ENCODE measurements at places on chromosomes 2 and 18.
A peak's percentile ranks its signal among the peaks of the same experiment; 100 is the strongest.

DNA sequence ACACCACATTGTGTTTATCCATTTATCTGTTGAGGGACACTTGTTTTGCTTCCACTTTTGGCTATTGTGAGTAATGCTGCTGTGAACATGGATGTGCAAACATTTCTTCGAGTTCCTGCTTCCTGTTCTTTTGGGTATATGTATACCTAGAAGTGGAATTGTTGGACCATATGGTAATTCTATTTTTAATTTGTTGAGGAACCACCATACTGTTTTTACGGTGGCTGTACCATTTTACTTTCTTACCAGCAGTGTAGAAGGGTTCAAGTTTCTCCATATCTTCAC lies 23.1 kb downstream of the ANXA4 start:
- DNase-seq: no peak

DNA sequence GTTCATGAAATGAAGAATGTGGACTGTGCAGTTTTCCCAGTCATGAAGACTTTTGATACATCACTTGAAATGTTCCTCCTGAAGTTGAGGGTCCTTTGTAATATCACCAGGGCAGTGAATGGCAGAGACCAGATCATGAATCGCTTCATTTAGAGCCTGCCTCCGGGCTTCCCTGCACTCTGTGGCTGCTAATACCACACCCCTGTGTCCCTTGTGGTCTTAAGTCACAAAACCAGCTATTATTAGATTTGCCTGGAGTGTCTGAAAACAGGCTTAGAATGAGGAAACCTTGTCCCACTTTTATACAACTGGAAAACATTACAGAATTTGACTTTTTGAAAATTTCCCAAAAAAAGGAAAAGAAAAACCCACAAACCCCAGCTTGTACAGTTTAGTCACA lies 147.9 kb downstream of the MGAT5 start:
- peak; percentile 22 for DNase-seq

GRCh38 chr2:227415538-227416424 lies 28.0 kb upstream of the SCYGR1 start:
- peak; percentile 88 for DNase-seq

DNA sequence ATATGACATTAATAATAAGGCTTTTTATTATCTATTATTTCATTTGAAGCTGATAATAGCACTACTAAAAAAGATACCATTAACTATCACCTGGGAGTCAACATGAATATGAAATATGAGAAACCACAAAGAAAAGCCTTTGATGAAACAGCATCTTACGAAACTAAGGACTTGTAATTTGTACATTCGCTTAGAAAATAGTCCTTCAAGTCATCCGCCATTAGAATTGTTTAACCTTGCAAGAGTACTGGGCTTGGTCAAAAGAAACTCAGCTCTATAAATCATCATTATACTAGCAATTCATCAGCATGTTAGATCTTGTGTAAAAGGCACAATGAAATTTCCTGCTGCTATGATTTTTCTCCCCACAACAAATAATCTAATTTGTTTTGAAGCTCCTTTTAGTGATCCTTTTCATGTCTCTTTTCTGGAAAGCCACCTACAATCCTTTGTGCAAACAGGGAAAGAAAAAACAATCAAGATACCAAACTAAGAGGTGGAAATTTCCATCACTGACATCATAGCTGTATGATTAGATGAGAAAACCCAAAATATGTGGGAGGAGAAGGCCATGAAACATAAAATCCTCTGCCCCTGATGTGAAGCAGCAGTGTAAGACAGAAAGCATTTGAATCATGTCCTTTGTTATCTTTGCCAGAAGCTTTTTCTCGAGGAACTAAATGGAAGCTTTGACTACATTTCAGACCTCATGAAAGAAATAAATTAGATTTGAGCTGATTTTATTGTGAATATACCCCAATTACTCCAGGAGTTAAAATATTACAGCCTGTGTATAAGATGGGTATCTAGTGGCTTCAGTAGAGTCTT lies 31.2 kb downstream of the SCN9A start:
- no peak for DNase-seq

- no peak for DNase-seq
These were observed 102.6 kb downstream of the SEPTIN10 start for GRCh38 chr2:109511168-109511567.

- DNase-seq: no peak
These were observed 1540.8 kb upstream of the PIK3C3 start for GRCh38 chr18:40414155-40414754.

DNA sequence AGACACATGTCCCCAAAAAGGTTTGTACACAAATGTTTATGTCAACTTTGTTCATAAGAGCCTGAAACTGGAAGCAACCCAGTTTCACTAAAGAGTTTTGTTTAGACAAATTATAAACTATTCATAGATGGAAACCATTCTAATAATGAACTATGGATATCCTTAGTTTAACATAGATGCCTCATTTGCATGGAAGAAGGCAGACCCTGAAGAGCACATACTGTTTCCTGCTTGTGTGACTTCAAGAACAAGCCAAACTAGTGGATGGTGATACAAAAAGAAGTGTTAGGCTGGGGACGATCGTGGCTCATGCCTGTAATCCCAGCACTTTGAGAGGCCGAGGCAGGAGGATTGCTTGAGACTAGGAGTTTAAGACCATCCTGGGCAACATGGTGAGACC lies 48.1 kb downstream of the ACOXL start:
- DNase-seq: no peak

DNA sequence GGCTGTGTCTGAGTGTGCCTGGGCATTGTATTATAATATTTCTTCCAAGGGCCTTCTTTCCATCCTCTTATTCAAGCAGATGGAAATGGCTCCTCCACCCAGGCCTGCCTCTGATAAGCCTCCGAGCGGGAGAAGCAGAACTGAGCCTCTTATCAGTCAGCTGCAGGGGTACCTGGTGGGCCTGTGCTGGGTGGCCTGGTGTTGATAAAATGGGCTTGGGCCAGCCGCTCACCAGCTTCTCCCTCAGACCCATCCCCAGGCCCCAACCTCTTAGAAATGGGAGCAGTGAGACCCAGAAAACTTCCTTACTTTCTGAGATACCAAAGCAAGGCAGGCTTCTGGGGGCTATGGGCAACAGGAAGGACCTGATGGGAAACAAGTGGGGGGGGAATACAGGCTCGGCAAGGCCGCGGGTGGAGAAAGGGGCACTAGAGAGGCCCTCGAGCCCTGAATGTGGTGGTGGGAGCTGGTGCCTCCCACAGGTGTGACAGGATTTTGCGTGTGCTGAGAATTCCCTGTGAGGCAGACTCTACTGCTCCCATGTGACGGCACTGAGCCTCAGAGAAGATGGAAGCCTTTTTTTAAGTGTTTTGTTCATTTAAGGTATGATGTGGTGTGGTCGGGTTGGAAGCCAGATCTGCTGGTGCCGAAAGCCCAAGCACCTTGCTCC lies 18.3 kb downstream of the GYPC start:
- DNase-seq: peak; percentile 98

DNA sequence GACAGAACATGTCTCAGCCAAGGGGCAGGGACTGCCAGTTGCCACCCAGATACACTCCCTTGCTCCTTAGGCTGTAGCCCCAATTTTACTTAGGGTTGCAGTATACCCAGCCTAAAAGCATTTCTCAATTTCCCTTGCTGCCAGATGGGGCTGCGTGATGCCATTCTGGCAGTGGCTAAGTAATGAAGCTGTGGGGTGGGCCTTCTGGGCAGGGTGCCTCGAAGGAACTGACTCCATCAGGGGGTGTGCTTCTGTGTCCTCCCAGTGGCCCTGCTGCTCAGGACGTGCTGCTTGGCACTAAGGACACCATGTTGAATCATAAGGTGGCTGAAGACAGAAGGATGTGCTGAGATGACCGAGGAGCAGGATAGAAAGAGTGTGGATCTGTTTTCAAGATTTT lies 74.2 kb downstream of the VWA3B start:
- DNase-seq: no peak

DNA sequence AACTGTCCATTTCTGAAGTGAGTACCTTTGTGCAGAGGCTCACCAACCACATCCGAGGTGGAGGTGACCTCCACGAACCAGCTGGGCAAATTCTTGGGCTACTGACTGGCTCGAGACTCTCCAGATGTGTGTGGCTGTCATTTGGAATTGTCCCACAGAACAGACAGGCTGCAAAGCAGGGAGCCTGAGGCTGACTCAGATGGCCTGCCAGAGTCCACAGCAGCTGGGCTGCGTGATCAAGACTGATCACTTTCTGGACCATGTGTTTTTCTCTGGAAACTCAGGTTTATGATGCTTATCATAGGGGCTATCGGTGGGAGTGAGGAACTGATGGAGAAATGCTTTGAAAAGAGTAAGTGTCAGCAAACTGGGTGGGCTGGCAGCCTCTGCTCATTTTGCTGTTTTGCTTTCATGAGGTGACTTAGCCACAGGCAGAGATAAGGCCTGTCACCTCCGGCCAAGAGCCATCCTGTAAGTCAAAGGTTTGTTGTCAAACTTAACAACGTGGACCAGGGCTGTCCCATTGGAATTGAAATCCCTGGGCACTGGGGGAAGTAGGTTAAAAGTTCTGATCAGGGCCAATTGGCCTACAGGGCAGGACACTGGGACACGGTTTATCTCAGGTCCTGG lies 120.4 kb downstream of the LIPG start:
- DNase-seq: no peak

GRCh38 chr2:208939852-208940251 lies 484.0 kb upstream of the MAP2 start:
- DNase-seq: no peak

GRCh38 chr2:217181512-217181911 lies 321.6 kb upstream of the TNP1 start:
- DNase-seq: no peak

DNA sequence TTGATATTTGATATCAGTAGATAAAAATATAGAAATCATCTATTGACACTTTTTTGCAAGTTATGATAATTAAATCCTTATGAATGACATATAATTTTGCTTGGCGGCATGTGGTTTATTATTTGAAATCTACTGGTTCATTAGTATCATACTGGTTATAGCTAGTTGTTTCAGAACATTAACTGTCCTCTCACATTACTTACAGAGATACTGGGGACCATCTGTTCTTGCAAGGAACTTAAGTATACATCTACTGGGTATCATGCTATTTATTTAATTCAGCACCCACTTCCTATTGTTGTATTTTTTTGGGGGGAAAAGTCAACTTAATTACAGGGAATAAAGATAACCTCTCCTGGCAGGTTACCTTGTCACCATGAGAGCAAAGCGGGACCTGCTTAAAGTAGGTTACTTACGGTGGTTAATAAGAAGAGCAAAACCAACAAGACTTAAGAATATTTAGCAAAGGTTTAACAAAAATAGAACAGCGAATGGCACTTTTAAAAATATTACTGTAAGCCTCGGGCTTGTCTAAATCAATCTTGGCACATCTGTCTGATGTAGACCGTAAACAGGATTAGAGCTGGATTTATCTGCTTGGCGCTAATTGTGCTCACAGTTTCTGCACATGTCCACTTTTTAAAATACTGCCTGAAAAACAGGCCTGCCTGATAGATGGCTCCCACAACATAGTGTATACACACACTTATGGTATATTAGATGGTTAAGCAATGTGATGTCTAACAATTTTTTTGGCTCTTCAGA lies 41.8 kb downstream of the CERKL start:
- no peak for DNase-seq

DNA sequence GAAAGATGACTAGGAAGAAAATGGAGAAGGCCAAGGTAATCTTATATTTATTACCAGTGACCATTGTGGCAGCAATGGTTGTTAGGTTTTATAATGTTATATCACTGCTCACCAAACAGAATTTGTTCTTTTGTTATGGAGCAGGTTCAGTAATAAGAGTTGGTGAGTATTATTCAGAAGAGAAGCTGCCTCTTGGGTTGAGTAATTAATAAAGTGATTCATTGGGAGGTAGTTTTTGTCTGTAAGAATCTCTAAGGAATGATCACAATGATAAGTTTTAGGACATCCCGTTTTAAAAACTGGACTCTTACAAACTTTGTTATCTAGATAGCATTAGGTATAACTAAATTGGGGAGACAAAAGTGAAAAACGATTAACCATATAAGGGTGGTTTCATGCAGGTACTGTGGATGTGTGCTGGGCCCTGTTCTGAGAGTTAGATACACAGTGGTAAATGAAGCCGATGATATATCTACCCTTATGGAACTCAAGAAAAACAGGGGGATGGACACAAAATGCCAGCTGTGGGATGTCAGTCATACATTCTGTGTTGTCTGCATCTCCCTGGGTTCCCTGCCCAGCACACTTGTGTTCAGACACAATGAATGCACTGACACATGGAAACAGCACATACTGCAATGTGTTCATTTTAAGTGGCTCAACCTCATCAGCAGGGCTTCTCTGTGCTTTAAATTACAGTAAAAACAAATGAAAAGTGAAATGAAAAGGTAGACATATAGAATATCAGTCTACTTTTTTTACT lies 7.5 kb downstream of the MAP4K4 start:
- no peak for DNase-seq

GRCh38 chr2:226915846-226916360 lies 80.0 kb downstream of the RHBDD1 start:
- no peak for DNase-seq

DNA sequence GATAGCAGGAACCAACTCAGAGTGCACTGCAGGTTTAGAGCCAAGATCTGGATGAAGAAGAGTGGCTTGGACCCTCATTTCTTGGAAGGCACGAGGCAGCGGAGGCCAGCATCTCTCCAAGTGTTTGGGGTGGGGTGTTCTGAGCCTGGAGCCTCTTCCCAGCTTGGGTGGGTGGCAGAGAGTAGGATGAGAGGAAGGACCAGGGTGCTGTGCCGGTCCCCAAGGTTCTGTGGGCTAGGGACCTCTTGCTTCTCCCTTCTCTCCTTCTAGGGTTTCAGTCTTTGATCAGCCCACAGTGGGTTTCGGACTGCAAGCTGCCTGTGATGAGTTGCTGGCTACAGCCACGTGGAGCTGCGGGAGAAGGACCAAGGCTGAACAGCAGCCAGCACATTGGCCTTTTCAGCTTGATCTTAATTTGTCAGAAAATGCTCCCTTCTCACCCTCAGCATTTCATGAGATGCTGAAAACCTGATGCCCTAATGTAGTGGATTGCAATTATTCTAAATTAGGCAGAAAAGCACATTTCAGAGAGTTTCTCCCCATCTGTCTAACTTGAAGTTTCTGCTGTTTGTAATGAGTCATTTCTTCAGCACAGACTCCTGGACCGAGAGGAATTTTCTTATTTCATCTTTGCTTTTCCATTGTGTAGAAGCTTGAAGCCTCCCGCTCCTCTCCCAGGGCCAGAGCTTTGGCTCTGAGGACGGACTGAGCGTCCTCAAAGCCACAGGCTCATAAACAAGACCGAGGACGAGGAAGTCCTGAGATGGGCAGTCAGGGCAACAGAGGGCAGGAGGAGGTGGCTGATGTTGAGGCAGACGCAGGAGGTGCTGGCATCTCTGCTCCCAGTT lies 99.1 kb upstream of the HDAC4 start:
- no peak for DNase-seq

DNA sequence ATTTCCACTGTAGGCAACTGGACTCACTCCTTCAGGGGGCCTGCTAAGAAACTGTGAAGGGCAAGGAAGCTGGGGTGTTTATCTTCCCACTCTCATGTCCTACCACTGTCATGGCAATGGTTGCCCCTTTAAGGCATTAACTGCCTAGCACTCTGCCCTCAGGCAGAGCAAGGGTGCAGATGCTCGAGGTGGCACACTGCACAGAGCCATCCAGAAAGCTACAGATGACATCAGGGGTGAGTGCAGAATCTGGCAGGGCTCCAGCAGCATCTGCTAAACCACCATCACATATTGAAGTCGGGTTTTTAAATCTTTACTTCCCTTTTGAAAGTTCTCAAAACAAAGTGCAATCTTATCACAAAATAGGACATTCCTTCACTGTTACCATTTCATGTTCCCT lies 75.4 kb downstream of the RAPGEF4 start:
- peak; percentile 63 for DNase-seq
